ENCODE measurements at places on chromosomes 4 and X.

DNA sequence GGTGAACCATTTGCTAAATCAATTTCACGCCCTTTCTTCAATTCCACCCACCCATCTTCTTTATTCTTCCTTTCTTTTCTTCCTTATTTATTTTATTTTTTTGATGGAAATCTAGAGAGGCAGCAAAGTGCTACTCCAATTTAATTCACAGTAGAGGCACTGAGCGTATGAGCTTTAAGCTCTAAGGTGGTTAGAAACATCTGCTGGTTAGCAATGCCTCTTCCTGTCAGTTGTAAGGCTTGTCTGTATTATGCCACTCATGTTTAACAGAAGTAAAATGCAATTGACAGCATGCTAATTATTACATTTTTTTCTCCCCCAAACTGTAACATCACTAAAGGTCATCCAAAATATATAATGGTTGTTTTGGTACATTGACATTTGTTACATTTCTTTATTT, 103.8 kb downstream of the EPHA5 start:
- DNase-seq = no peak

- DNase-seq = no peak
These were observed 430 bp upstream of the TRPC3 start for GRCh38 chr4:121952290-121952689.

DNA sequence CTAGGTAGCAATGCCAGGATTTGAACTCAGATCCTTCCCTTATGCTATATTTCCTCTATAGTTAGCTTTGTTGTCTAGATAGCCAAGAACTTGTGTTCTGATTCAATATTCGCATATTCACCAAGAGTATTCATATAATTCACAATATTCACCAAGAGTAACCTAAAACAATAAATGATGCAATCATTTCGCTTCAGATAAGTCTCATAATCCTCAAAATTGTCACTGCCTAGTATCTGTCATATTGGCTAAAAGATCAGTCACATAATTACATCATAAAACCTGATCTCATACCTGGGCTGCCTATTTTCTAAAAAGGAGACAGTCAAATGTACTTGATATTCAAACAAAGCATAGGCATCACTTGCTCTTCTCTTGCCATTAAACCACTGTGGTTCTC, 199.7 kb upstream of the CPEB2 start:
- no peak for DNase-seq

DNA sequence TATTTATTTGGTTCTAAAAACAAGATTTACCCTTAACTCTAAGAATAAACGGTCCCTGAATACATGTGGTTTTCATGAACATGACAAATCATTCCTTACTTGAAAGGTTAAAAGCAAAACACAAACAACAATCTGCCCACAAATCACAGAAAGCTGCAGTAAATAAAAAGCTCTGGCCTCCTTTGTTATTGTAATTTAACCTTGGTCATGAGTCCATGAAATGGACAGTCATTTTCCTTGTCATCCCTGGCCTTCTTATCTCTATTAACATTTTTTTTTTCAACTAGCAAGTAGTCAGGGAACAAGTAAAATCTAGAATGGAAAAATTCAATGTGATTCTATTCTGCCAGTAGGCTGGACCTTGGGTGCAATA, 92.7 kb downstream of the SCD5 start:
- DNase-seq = no peak

- no peak for DNase-seq
These were observed 25.9 kb downstream of the ENPEP start for GRCh38 chr4:110501826-110502225.

GRCh38 chr4:176001151-176002006, 64.3 kb upstream of the WDR17 start:
- DNase-seq = no peak

GRCh38 chrX:132219343-132219768, at the start of gene RAP2C:
Gene RAP2C, minus strand, starts transcription at chrX:132219447. Its CDS starts 2,179 bp downstream, at chrX:132217268.
- DNase-seq = no peak
